HFF-Myc (cell line): ENCODE measurements at places on chromosomes 11 and 22.

- DNase-seq, result no peak
Measured at GRCh38 chr11:125075900-125076317, 12.8 kb downstream of the SLC37A2 start.

DNA sequence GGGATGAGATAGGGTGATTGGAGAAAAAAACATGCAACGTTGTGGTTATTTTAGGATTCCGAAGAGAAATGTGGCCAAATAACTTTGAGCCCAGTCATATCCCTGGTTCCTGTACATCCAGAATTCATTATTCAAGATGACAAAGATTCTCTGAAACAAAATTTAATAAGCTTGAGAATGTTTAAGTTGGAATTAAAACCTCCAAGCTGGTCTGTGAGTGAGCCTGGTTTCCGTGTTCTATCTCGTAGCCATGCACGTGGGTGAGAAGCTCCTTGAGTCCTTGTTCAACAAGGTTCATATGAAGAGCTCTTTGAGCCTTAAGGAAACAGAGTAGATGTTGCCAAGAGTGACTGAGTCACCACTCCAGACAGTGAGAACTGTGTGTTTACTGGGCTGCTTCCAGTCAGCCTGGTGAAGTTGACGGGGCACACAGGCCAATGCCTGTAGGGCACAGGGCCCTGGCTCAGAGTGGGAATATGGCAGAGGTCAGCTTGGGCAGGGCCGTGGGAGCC is 206.5 kb downstream of the NAV2 start:
- DNase-seq, result peak; percentile 89

GRCh38 chr11:84819537-84819936 is 807.6 kb downstream of the DLG2 start:
- DNase-seq, result no peak

GRCh38 chr11:130043575-130043974 is 26.1 kb upstream of the APLP2 start:
- no peak for DNase-seq

DNA sequence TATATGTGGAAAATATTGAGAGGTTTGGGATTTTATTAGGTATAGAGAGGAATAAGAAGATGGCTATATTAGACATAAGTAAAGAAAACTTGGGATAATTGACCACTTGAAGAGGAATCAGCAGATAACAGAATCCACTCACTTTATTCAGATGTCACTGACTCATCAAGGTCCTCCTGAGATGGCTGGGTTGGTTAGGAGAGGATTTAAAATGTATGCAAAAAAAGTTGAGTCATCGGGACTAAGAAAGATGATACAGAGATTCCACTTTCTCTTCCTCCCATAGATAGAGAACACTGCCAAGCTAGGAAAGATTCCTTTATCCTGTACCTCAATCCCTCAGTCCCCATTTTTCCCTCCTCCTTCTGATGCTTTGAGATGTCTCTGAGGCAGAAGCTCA is at the start of gene OR6A2:
Gene OR6A2, minus strand, starts transcription at position 288 of the 400 bp plus-strand sequence. CDS start 3,981 bp downstream, outside the sequence.
- no peak for DNase-seq

DNA sequence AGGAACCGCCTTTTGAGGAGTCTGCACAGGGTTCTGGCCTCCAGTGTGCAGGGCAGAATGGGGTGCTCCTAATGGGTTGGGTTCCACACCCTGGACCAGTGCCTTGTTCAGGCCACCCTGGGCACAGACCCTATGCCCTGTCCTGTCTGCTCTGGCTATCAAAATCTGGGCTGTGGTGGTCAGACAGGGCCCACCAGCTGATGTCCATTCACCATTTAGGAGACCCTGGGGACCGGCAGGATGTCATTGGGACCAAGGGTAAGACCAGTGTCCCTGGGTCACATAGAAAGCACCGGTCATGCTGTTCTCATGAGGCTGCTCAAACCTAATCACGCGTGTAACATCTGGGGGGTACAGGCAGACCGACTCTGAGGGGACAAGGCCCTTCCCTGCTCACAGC is 37.3 kb downstream of the PARVG start:
- DNase-seq, result no peak

GRCh38 chr11:12803086-12803826 is 129.0 kb downstream of the TEAD1 start:
- DNase-seq, result no peak

DNA sequence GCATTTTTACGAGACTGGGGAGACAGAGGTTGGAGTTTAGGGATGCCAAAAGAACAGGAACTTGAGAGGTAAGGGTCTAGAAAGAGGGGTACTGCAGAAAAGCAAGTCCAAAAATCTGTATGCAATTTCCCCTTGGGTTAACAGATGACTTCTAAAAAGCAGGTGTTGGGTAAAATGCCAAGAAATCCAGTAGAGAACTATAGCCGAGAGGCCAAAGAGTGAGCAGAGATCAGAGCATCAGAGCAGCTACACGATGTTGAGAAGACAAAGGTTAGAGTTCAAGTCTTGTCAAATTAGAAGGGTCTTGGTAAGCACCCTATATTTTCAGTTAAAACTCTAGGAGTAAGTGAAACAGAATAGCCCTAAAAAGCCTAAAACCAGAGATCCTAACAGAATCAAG is 145.2 kb downstream of the FCHSD2 start:
- DNase-seq, result no peak

DNA sequence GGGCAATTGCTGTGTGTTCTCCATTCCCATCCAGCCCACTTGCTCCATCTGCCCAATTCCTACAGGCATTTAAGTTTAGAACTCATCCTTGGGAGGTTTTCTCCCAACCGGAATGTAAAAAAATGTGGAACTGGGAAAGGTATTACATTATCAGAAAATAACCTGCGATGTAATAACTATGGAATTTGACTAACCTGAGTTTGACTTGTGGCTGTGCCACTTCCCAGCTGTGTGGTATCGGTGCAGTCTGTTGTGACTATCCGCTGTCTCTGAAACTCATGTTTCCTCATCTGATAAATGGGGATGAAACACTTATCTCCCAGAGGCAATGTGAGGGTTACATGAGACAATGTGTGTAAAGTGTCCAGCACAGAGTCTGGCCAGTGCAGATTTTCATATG is 77.6 kb downstream of the TENM4 start:
- DNase-seq, result no peak

DNA sequence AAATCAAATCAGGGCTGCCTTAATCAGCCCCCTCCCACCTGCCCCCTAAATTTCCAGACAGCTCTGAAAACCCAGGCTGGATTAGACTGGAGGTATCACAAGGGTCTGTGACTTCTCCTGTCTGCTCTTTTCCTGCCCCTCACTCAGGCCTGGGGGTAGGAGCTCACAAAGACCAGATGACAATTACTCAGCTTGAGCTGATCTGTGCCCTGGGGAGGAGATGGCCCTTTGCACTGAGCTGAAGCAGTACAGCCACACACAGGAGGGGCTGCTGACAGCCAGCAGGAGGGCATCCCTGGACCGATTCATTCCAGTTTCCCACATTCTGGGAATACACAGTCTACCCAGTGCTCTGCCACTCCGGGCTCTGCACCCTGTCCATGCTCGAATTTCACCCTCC is 4.2 kb downstream of the ABCC8 start:
- no peak for DNase-seq

GRCh38 chr11:86692317-86692716 is 19.9 kb upstream of the ME3 start:
- DNase-seq, result no peak

- DNase-seq, result no peak
Measured at GRCh38 chr22:35465109-35465701, 65.3 kb downstream of the MCM5 start.

DNA sequence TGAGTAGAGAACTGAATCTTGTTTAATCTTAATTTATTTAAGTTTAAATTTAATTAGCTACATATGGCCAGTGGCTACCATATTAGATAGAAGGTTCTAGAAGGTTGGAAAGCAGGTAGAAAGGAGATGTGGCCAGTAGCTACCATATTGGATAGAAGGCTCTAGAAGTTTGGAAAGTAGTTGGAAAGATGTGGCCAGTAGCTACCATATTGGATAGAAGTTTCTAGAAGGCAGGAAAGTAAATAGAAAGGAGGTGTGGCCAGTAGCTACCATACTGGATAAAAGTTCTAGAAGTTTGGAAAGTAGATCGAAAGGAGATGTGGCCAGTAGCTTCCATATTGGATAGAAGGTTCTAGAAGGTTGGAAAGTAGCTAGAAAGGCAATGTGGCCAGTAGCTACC is 2.2 kb downstream of the CRYBA4 start:
- no peak for DNase-seq

DNA sequence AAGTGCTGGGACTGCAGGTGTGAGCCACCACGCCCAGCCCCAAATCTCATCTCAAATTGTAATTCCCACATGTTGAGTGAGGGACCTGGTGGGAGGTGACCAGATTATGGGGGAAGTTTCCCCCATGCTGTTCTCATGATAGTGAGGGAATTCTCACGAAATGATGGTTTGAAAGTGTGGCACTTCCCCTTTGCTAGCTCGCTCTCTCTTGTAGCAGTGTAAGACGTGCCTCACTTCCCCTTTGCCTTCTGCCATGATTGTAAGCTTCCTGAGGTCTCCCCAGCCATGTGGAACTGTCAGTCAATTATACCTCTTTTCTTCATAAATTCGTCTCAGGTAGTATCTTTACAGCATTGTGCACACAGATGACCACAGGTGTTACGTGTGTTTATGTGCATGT is 357.8 kb downstream of the CADM1 start:
- DNase-seq, result no peak

DNA sequence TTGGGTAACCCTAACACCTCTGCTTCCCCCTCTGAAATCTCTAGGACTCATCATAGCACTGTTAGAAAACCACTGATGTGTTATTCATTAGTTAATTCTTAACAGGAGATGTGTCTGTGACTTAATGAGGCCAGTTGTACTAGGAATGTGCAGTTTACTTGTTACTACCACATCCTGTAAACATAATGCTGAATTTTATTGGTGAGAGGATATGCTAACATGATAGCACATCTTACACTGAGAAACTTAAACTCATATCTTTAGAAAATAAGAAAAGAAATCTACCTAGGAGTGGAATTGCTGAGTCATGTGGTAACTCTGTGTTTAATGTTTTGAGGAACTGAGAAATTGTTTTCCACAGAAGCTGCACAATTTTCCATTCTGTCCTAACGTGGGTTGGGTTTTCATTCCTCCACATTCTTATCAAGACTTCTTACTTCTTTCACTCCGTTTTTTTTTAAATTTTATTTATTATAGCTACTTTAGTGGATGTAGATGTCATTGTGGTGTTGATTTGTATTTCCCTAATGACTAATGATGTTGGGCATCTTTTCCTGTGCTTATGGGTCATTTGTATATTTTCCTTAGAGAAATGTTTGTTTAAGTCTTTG is 33.7 kb downstream of the RNF121 start:
- DNase-seq, result no peak

DNA sequence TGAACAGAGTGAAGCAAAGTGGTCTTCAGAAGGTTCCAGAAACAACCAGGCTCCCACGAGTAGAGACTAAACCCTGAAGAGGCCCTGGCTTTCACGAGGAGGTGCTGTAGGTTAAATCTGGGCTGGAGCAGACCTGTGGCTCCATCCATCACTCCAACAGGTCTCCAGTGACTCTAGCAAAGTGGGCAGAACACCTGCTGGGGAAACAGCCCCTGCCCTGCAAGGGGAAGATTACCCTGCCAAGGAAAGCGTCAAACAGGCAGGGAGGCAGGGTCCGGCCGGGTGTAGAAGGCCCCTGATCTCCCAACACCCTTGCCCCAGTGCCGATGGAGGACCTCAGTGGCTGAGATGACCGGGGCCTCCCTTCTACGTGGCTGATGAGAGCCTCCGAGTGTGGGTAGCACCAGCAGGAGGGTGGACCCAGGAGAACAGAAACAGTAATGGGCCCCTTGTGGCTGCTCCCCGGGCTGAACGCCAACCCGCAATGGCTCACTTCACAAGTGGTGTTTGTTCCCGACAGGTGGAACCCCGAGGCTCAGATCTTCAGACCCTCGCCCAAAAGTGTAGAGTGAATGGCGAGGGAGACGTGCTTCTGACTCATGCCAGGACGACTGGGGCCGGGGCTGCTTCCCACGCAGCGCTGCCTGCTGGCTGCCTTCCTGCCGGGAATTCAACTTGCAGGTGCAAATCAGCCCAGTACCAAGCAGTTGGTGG is 112.0 kb downstream of the SHANK2 start:
- no peak for DNase-seq

GRCh38 chr11:15764326-15764725 is 592.0 kb downstream of the SOX6 start:
- no peak for DNase-seq

DNA sequence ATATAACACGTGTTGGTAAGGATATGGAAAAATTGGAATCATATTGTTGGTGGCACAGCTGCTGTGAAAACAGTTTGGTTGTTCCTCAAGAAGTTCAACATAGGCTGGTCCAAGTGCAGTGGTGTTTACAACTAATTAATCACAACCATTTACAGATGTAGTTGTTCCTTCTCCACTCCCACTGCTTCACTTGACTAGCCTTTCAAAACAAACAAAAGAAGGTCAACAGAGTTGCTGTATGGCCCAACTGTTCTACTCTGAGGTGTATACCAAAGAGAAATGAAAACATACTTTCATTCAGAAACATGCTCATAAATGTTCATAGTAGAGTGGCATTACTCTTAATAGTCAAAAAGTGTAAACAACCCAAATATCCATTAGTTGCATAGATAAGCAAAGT is 36.6 kb upstream of the ACAT1 start:
- DNase-seq, result no peak

DNA sequence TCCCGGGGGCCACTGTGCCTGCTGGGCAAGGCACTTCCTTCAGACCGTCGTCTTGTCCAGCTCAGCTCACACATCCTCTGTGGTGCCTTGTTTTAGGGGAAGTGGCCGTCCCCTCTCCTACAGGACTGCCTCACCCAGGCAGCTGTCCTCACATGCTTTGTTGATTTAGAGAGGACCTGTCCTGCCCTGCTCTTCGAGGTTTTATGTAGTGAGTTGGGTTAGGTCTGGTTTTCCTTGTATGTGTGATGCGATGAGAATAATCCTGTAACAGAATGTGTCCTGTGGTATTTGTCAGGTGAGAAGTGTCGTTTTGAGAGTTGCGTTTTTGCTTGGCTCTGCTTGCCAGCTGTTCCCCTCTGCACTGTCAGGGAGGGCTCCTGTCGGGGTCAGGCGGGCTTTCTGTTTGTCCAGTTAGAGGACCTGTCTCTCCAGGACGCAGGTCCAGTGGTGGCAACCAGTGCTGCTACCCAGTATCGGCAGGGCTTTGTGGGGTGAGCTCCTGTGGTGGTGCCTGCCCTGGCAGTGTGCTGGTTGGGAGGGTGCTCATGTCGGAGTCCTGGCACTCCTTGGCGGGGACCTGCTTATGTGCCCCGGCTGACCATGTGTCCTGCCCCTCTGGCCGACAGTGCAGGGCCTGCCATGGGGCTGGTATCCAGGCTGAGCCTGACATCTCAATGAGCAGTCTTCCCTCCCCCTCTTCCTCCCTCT is 41.3 kb downstream of the MUC6 start:
- no peak for DNase-seq

DNA sequence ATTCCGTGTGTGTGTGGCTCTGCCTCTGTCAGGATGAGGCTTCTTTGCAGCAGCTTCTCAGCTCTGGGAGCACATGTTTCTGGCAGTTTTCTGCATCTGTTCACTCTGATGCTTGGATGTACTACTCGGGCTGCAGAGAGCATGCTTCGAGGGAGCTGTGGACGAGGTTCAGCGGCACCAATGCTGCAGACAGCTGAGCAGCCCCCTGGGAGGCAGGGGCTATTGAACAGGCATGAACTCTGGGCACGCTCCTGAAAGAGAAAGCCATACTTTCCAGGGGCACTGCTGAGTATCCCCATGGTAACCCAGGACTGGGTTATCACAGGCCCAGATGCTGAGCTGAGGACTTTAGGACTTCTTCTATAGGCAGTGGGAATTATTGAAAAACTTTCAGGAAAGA is 33.8 kb downstream of the ADAMTS8 start:
- DNase-seq, result no peak
